NCI-H1694 treated with DMSO at 0.1 percent for 48 hours (cell line): ENCODE measurements at places on chromosomes 11 and 22.

DNA sequence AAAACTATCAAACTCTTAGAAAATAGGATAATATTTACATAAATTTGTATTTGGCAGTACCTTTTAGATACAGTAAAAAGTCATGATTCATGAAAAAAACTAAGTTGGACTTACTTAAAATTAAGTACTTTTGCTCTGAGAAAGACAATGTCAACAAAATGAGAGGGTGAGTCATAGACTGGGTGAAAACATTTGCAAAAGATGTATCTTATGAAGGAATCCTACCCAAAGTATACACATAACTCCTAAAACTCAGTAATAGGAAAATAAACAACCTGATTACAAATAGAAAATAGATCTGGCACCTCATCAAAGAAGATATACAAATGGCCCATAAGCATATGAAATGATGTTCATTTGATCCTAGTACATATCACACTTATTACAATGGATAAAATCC lies 1154.6 kb downstream of the JRKL start:
- no peak for DNase-seq

GRCh38 chr11:78158987-78159652 lies 19.7 kb upstream of the ALG8 start:
- no peak for DNase-seq

GRCh38 chr22:39278040-39278439 lies 33.3 kb upstream of the PDGFB start:
- no peak for DNase-seq

GRCh38 chr11:67316882-67317204 lies 13.5 kb downstream of the SSH3 start:
- DNase-seq: no peak

- DNase-seq: no peak
Observed at GRCh38 chr11:115498354-115498753, 5.9 kb downstream of the CADM1 start.

DNA sequence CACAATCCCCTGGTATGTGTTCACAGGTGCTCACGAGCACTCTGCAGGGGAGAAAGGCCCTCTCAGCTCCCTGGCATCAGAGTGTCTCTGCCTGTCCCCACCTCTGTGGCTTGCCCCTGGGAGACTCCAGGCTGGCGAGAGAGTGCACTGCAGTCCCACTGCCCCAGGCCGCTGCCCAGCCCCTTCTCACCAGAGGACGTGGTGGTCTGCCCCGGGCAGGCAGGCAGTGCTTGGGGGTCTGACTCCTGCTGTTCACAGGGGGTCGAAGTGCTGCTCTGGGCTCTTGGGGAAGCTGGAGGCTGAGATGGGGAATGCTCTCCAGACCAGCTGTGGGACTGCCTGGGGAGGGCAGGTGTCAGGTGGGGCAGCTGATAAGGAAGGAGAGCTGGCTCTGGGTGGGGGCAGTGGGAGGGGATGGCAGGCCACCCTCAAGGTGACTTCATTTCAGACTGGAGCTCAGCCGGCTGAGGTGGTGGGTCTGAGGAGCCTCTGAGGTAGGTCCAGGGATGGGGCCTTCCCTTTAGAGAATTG lies 151.0 kb upstream of the B3GAT1 start:
- DNase-seq: no peak

DNA sequence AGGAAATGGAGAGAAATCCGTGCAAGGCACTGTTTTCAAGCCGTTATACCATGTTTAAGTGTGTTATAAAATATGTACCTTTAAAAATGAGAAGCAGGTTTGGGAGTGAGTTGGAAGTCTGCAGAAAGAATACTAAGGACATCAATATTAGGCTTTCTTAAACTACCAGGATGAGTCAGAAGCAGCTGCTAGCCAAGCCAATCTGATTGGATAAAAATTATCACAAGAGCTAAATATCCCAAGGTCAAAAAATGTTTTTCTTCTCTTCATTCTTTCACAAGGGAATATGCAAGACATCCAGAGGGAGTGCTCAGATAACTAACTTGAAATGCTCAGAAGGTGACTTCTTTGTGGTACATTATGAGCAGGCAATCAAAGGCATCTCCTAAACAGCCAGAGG lies 19.3 kb upstream of the CKAP5 start:
- no peak for DNase-seq

- no peak for DNase-seq
Observed at GRCh38 chr11:68048681-68049508, 10.1 kb downstream of the TCIRG1 start.

- DNase-seq: no peak
Observed at GRCh38 chr22:28927630-28928029, 44.3 kb downstream of the ZNRF3 start.

- DNase-seq: no peak
Observed at GRCh38 chr22:44955102-44955501, 54.7 kb downstream of the PHF21B start.

GRCh38 chr11:30171661-30172060 lies 59.2 kb upstream of the FSHB start:
- no peak for DNase-seq

DNA sequence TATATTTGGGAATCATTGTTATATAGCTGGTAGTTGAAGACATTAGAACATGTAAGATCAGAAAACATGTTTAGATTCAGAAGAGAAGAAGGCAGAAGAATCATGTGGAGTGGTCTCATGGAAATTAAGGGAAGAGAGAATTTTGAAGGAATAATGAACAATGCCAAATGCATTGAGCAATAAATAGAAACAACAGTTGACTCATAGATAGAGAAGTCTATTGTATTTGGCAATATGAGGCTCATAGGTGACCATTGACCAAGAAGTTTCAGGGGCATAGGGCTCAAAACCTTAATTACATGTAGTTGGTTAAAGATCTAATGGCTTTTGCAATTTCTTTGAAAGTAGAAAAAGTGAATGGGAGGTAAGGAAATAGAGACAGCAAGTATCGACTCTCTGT lies 123.9 kb downstream of the PAX6 start:
- no peak for DNase-seq

DNA sequence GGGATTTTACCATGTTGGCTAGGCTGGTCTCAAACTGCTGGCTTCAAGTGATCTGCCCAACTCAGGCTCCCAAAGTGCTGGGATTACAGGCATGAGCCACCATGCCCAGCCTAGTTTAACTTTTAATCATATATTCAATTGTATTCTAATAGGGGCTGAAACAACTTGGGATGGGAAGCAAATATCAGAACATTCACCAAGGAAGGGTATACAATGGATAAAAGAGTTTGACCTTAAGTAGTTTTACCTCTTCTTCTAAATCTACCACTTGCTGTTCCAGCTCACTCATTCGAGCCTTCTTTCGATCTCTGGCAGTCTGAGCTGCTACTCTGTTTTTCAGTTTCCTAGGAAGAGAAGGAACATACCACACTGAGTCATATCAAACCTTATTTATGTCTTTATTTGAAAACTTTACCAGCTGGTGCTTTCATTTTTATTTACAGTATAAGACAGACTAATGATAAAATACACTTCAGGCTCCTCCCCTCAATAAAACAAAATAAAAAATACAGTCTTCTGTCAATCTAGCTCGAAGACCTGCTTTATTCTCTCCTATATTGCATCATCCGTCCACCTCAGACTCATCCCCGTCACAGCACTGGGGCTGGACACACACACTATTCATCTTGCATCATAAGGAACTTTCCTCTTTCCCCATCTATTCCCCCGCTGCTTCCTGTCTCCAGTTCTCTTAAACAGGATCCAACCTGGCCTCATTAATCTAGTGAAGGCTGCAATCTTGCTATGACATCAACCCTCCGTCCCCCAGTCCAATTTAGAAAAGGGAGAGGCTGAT lies 1.4 kb downstream of the XBP1 start:
- DNase-seq: no peak

DNA sequence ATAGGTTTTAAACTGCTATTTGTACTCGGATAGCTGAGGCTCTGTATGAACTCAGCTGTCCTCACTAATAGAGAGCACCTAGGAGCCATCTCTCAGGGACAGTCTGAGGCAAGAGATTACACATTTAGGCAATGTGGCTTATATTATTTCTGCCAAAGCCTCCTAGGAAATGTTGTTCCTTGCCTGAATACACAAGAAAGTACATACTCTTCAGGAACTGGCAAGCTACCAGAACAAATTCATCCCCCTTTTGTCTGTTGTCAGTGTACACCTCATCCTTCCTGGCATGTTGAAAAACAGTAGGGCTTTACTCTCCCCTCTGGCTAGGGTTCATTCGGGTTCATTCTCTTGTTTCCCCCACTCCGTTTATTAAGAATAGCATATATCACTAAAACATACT lies 615.9 kb upstream of the FAT3 start:
- no peak for DNase-seq

GRCh38 chr22:27761665-27762064 lies 39.9 kb downstream of the MN1 start:
- DNase-seq: no peak

GRCh38 chr11:121667836-121668235 lies 215.1 kb upstream of the SORL1-AS1 start:
- DNase-seq: no peak

DNA sequence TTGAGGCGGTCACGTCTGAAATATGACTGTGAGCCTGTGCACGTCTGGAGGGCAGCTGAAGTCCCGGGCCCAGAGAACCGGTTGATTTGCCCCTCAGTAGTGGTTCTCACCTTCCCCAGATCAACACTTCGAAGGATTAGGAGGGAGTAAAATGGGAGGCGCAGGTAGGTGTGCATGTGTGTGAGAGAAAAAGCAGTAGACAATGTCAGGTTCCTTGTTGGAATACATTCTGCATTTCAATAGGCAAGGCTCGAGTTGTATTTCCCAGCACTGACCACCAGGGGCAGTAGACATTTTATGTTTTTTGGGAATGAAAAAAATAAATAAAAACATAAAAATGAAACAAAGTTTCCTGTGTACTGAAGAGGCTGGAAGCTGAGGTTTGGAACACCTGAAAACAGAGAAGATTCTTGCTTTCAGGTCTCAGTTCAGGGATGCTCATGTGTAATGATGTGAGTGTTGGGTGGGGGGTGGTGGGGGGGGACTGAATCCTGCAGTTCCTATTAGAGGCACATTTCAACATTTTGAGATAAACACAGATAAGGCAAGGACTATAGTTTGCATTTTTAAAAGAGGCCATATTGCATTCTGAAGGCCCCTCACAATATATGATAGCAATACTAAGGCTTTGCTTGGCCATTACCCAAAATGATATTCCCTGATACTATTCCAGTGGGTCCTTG lies 333.9 kb downstream of the CADM1 start:
- no peak for DNase-seq

- no peak for DNase-seq
Observed at GRCh38 chr11:16737818-16738192, 642 bp upstream of the C11orf58 start.

GRCh38 chr22:17162731-17163130 lies 3.7 kb upstream of the HDHD5 start:
- DNase-seq: no peak

- no peak for DNase-seq
Observed at GRCh38 chr11:129992161-129992944, 10.3 kb downstream of the PRDM10 start.

- DNase-seq: peak; percentile 72
Observed at GRCh38 chr22:41447435-41448188, 1.0 kb upstream of the TOB2 start.

- DNase-seq: no peak
Observed at GRCh38 chr22:50044485-50045118, 13.5 kb downstream of the TTLL8 start.

GRCh38 chr11:10358696-10359095 lies 53.8 kb downstream of the ADM start:
- no peak for DNase-seq
